ENCODE measurements at places on chromosomes 16 and 17.

DNA sequence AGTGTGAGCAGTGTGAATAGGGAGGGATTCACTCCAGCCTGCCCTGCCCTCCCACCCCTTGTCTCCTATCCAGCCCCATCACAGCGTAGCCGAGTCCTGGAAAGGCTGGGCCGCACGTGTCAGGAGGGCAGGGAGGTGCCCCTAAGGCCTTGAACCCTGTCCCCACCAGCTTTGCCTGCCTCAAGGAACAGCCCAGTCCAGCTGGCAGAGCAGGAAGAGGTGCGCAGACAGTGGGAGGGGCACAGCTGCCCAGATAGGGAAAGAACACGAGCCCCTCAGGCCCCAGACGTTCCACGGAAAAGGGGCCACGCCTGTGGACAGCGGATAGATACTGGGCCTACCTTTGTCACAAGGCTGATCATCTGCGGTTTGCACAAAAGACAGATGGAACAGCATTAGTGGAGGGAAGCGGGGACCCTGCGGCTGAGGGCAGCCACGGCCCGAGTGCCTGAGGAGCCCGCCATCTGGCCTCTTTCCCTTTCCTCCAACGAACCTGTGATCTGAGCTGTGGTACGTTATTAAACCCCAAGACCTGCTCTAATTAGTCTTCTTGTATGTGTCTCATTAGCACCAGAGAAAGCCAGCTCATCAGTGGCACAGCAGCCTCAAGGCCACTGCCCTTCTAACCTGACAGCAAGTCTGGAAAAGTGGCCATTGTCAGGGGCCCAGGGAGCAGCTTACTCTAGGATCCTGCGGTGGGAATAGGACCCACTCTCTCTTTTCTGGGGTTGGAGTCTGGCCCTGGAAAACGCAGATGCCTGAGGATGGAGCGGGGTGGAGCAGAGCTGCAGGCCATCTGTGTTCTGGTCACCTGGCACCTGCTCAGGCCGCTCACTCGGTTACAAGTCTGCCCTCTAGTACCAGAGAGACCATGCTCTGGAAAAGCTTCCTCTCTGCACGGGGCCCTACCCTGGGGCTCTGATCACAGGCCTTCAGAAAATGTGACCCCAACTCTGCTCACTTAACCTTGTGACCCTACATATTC, 16.3 kb downstream of the MPP3 start:
- DNase-seq, result no peak

DNA sequence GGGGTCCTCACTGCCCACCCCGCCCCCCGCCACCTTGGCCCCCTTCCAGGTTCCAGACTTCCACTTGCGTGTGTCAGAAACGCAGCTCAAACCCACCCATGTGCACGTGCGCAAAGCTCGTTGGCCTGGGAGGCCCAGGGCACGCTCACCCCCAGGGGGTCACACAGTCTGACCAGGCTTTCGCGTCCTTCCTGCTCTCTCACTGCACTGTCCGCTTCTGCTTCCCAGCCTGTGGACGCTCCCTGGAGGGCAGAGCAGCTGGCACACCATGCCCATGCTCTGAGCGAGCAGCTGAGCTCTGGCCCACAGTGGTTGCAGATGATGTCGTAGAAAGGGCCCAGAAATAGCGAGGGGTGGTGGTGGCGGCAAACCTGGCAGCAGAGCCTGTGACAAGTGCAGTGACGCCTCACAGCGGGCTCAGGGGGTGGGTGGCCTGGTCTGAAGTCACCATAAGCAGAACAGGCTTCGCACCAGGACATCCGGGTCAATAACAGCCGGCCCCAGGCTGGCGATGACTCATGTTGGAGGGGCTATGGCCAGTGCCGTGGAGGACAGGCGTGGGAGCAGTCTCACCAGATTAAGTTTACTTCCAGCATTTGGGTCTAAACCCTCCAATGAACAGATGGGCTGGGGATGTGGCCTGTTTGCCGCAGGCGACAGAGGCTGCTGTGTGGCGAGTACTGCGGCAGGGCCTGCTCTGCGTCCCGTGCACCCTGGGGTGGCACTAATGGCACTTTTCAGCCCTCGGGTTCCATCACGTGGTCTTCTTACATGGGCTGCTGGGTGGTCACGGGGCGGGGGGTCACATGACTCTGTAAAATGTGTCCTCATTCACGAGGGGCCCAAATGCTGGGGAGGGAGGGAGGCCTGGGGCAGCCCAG, 49.0 kb downstream of the NT5M start:
- DNase-seq, result no peak

- no peak for DNase-seq
These were observed 119.8 kb downstream of the PRKCA start for GRCh38 chr17:66422186-66422585.

GRCh38 chr17:80346498-80347275, 68.3 kb upstream of the ENDOV start:
- no peak for DNase-seq

DNA sequence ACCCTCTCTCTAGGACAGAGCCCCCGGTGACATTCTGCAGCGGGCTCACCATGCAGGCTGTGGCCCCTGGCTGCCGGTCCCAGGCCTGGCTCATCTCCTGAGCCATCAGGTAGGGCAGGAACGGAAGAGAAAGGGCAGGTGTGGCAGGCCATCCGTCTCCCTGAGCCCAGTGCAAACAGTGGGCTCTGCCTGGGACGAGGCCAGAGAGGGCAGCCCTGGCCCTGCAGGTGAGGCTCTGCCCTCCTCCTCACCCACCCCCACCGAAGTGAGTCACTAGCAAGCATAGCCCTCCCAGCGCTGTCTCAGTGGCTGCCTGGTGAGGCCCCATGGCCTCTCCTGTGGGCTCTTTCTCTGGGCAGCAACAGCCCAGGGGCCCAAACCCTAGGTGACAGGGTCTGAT, 14.5 kb downstream of the OTOP3 start:
- DNase-seq, result no peak

- no peak for DNase-seq
These were observed 61.5 kb upstream of the CDH5 start for GRCh38 chr16:66304961-66305360.

DNA sequence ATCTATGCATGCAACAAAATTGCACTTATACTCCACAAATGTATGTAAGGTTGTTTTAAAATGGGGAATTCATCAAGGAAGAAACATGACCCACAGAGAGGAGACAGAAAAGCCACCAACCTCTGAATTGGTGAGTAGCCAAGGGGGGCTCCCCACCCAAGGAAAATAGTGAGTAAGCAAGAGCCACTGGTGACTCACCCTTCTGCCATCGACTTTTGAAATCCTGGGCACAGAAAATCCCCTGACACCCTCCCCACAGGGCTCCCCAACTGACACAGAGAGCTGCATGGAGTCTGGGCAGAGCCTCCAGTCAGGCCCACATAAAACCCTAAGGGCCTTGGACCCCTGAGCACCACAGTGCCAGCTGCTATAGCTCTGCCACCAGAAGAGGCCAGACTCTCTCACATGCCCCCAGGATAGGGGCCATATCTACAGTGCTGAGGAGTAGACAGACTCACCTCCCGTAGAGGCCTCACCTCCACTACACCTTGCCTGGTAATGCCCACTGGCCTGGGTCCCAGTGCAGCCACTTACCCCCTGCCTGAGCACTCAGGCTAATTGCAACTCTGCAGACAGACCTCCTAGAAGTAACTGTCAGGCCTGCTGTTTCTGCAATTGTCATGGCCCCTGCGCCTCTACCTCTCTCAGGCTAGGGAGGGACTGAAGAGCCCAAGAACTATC, 244.7 kb upstream of the WSB1 start:
- DNase-seq, result no peak

GRCh38 chr17:9212376-9213302, 191.3 kb downstream of the NTN1 start:
- no peak for DNase-seq

GRCh38 chr16:58384437-58385055, 7.7 kb upstream of the GINS3 start:
- DNase-seq, result no peak

- no peak for DNase-seq
These were observed 3.6 kb upstream of the TUBG2 start for GRCh38 chr17:42655528-42655927.

DNA sequence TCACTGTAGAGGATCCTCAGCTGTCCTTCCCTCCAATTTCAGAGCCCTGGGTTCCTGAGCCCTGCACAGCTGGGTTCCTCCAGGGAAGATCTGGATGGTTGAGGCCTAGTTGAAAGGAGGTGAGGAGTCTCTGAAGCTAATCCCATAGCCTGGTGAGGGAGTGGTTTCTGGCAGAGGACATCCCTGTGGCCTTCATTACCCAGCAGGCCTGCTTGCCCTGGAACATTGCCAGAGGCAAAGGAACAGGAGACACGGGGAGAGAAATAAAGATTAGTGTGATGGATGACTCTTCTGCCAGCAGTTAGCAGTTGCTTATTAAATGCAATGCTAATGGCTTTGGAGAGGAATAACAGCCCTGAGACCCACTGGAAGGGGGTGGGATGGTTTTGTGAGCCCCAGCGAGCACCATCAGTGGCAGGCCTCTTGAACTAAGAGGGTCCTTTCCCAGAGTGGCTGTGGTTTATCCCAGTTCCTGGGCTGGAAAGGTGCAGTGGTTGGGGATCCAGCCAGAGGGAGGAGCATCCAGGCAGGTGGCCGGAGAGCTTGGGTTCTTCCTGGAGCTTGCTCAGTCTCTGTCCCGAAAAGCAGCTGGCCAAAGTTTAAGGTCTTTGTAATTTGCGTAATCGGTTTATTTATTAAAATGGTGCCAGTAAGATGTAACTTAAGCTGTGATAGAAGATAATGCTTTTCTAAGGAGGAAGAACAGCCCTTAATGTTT, 209.7 kb downstream of the CCDC182 start:
- peak; percentile 71 for DNase-seq

GRCh38 chr17:28118362-28118761, 75.9 kb downstream of the NLK start:
- DNase-seq, result no peak

- DNase-seq, result no peak
These were observed 19.8 kb upstream of the ADCY7 start for GRCh38 chr16:50246299-50247122.

- no peak for DNase-seq
These were observed 8.1 kb downstream of the CD300LG start for GRCh38 chr17:43855061-43855460.

DNA sequence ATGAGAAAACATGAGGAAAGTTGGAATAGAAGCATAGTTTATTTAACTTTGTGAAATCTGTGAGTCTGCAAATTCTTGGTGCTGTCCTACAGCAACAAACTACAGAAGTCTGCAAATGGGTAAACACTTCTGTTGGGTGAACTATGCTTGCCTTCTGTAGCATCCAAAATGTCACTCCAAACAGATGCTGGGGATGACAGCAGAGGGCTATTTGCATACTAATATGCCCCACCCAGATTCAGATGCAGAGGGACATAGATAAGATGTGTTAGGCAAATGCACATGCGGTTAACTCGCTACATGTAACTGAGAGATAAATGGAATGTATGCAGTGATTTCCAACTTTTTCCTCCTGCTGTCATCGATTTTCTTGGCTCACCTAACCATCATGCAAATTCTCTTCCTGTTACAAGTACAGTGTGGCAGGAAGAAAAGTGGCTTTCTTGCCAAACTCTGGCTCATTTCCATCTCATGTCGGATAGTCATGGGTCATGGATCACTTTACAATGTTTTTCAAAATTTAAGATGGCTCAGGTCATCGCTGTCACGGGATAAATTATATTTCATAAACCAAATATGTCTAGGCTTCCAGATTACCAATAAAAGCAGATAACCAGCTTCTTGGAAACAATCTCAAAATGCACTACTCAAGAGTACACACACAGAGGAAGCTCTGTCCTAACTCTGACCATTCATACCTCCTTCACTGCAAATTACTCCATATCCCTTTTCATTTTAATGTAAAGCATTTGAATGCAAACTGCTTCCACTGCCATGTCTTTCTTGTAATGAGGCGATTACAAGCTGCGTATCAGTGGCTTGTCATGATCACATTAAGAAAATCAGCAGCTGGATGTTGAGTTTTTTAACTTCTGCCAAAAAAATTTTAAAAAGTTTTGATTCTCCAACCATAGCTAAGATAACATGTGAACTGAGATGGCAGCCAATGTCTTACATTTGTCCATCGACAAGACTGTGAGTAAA, 47.7 kb downstream of the ADAMTS18 start:
- DNase-seq, result no peak

DNA sequence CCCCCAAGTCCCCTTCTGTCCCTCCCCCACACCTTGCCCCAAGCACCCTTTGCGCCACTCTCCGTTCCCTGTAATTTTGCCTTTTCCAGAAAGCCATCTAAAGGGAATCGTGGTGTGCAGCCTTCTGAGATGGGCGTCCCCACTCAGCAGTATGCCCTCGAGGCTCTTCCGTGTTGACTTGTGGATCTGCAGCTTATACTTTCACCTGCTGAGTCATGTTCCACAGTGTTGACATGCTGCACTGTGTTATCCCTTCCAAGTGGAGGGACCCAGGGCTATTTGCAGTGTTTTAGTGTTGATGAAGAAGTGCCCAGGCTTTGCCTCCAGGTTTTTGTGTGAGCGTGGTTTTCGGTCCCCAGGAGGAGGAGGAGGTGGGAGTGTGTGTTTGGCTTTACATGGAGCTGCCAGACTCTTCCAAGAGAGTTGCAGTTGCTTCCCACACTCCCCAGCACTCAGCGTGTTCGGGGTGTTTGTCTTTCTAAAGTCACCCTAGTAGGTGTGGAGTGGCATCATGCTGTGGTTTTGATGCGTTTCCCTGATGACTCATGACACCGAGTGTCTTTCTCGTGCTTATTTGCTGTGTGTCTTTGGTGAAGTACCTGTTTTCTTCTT, 32.1 kb upstream of the JPT2 start:
- no peak for DNase-seq

DNA sequence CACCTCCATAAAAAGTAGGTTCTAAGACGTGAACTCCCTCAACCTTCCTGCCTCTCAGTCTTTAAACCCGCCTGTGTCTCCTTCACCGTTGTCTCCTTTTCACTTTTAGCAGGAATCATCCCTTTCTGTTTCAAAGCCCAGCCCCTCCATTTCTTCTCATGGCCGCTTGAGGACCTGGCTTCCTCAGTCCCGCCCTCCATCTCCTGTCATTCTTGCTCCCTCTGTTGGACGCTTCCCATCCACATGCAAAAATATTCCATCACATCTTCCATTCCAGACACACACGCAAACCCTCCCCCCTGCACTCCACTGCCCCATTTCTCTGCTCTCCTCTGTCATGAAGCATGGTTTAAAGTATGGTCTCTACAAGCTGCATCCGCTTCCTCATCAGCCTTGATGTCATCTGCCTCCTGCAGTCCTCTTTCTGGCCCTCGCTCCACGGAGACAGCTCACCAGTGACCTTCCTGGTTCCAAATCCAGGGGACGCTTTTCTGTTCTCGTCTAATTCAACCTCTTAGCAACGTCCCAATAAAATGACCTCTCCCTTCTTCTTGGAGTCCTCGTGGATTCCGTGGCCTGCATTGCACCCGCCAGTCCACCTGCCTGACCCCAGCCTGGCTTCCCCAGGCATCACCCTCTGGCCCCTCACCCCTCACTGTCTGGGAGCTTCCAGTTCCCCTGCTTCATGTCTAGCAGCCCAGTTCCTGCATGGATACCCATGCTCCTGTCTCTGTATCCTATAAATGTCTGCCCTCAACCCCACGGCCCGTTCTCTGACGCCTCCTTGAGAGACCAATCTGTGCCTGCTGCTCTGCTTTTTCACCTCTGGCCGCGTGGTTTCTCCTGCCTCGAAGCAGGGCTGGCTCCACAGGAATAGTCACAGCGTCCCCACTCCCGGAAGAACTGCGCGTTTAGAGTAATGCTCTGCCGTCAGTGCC, 26.2 kb downstream of the ANKRD40 start:
- peak; percentile 68 for DNase-seq
